Activated naive CD4-positive, alpha-beta T cell (primary cell): ENCODE measurements at places on chromosomes 2 and 18.

DNA sequence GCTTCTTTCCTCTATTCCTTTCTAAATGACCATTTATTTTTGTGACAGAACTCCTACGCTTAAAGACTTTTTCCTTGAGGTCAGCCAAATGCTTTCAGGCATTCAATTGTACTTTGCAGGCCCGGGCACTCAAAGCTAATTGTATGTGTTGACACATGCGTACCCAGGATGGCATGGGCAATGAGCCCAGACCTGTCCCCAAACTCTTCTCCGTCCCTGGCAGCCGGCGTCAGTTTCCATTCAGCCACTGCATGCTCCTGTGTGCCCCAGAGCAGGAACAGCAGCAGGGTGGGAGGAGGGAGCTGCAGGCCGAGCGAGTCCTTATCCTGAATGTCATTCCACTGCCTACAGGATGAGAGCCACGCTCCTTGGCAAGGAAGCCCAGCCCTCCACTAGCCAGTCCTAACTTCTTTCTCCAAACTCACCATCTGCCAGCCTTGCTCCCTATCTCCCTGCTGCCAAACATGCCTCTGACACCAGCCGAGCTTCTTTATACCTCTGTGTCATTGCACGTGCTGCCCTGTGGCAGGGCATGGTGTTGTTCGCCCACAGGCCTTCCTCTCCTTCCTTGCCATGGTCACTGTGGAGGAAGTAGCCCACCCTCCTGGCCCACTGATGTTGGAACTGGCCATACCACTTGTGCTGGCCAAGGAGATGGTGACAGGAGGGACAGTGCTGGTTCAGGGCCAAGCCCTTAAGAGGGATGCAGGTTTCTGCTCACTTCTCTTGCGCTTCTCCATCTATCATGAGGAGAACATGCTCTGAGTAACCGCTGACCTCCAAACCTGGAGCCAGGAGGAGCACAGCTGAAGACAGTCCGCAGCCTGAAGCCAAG, 116.9 kb upstream of the FHL2 start:
- no peak for DNase-seq

DNA sequence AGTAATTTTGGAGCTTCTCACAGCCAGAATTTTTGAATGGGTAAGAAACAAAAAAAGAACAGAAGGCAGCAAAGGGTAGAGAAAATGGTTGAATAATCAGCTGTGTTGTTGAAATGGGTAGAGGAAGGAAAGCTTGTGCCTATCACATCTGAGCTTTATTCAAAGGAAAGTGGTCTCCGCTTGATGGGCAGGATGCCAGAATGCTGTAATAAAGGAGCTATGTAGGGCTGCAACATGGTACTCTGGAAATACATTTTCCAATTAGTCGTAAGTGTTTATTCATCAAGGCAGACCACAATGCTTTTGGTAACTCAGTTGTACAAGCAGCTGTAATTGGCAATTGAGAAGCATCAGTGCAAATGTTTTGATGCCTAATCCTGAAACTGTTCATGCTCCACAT, 196.9 kb downstream of the ICOS start:
- no peak for DNase-seq

- no peak for DNase-seq
These were observed 292.0 kb upstream of the CDH2 start for GRCh38 chr18:28468901-28469300.

DNA sequence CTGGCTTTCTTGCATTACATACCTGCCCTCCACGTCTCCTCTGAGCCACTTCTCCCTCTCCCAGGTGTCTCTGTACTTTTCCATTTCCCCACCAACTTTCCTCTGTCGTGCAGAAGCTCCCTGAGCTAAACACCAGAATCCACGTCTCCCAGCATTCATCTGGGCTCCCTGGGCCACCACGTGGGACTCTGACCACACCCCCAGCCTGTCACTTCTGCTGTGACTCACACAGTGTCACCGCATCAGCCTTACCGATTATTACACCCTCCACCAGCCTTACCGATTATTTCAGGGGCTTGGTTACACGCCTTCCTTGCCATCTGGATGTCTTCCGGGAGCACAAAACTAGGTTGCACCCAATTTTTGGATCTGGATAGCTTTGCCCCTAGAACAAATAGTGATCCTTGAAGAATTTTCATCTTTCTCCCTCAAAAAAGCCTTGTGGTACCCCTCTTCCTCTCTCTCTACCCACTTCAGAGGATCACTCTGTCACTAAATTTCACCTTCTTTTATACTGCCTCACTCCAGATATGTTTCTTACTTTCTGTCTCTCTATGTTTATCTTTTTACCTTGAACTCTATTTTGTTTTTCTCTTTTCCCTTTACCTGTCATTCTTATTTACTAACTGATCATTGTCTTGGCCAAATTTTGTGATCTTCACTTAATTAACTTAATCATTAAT, 136.9 kb upstream of the CAB39 start:
- no peak for DNase-seq

DNA sequence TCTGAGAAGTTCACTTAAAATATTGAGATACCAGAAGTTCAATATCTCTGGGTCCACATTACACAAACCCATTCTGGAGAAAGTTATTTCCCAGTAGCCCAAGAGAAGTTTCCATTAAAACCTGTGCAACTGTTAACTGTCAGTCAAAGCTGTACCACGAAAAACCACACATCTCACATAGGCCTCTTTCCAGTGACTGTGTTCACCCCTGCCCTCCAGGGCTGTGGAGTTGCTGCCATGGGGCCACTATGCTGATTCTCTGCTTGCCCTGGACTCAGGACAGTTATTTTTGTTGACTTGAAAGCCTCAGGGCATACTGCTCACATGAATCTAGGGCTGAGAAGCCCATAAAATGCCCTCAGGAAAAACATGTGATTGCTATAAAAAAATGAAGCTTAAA, 153.8 kb downstream of the PIEZO2 start:
- DNase-seq: no peak

DNA sequence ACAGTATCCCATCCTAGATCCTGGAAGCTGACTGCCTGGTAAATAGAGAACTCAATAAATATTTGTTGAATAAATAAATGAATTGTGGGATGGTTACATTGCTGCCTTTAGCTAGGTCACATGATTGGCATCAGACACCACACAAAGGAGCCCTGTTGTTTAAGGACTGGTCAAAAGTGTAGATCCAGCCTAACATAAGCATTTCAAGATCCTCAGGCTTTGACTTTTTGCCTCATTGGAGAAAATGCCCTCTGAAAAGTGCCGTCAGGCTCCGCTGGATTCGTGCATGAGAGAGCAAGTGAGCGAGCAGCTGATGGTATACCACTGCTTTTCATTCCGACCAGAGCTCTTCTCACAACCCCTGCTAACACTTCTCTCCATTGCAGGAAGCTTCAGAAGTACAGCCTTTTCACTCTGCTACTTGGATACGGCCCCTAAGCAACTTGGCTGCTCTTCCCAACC, 1.3 kb upstream of the ZNF24 start:
- no peak for DNase-seq

DNA sequence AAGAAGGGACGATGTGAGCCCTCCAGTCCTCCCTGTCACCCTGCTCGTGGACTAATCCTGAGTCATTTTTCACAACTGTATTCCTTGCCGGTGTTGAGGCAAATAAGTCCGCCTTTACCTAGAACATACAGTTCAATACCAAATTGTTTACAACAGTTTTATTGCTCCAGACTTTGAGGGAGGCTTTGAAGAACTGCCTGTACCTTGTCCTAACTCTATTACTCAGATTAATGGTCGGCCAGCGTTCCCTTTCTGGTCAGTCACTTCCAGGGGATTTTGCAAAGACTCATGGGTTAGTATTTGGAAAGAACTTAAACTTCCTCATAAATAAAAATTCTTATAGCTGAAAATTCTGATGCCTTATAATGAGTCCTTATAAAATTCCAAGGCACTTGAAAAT, 85.1 kb upstream of the ZNF532 start:
- no peak for DNase-seq

DNA sequence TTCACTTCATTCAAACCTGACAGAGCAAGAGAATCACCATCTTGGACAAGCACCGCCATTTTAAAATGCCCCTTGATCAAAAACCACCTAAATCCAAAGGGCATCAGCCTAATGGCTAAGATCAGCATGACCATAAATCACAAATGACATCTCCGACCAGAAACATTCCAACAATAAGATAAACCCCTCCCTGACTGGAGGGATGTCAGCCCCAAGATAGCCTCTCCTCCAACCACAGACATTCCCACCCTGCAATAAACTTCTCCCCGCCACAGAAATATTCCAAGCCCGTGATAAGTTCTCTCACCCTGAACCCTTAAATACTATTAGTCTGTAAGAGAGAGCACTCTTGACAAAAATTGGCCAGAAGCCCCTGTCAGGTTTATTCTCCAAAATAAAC, 21.6 kb upstream of the LYPD1 start:
- no peak for DNase-seq

DNA sequence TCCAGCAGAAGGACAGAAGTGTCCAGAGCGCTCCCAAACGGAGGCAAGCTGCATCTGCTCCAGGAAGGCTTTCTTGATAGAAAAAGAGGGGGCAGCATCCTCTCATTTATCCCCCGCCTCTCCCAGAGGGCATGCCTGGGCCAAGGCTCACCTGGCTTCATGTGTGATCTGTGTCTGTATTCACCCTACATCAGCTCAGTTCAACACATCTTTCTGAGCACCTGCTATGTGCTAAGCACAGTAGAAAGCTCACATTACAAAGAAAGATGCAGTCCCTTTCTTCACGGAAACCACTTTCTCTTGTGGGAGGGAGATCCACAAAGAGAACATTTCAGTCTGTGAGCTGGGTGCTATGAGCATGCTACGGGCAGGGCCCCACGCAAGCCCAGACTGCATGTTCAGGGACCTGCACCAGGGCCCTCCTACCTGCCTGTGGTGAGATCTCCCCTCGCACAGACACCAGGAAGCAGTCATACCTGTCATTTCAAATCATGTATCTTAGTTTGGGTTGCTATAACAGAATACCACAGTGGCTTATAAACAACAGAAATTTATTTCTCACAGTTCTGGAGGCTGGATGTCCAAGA, 90.7 kb downstream of the PDCL3 start:
- DNase-seq: no peak

GRCh38 chr2:42917425-42917927, 125.1 kb upstream of the HAAO start:
- no peak for DNase-seq

- DNase-seq: no peak
These were observed at the start of gene TRIM54 for GRCh38 chr2:27281855-27282559. TSS of gene TRIM54 (plus strand) at chr2:27282429. CDS start at chr2:27282732, 303 bp downstream.

DNA sequence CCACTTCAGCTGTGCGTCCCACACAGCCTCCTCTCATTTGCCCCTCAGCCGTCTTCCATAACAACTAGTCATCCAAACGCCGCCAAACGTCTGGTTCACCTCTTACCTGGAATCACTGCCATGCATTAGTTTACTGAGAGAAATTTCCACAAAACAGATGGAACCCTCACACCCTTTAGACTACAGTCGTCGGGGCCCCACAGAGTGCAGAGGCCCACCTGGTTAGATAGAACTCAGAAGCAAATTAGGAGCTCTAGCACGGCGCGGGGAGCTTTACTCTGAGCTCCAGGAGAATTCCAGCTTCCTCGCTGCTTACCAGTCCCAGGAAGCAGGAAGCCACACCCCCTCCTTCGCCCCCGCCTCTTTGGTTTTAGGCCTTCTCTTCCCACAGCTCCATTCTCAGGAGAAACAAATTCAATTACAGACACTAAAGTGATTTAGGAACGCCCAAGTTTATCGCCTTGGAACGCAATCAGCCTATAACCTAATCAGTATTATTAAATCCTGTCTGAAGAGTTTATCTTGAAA, 9.4 kb downstream of the RNU2-63P start:
- no peak for DNase-seq

- DNase-seq: no peak
These were observed 992.2 kb upstream of the PIK3C3 start for GRCh38 chr18:40962784-40963183.

GRCh38 chr18:50340078-50340477, 34.8 kb upstream of the SKA1 start:
- no peak for DNase-seq

GRCh38 chr2:171847627-171848026, 46.4 kb downstream of the SLC25A12 start:
- DNase-seq: no peak

DNA sequence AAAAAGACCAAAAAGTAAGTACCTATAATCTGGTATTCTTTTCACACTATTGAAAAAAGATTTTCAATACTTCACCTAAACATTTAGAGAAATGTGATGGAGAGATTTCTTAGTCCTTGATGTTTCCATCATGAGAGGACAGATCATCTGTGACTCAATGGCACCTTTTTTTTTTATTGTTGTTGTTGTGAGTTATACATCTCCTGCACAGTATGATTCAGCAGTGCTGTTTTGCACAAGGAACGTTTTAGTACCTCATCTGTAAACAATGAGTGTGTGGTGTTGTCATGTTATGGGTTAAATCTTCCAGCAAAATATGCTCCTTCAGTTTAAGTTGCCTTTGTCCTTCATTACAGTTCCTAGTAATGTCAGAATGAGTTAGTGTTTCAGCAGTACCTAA, 2.2 kb downstream of the KIAA1328 start:
- DNase-seq: no peak

- DNase-seq: no peak
These were observed 111.5 kb downstream of the MCFD2 start for GRCh38 chr2:46803911-46804670.

GRCh38 chr2:76270096-76270710, 559.5 kb upstream of the GCFC2 start:
- DNase-seq: no peak

GRCh38 chr2:23327887-23328286, 57.1 kb upstream of the KLHL29 start:
- DNase-seq: no peak
